Myocyte (in vitro differentiated cells): ENCODE measurements at places on chromosomes 3 and 15. TPM values are rescaled to one million over a fixed set of nuclear protein-coding genes. Genes with fewer than 3 reads are reported as not detected.

GRCh38 chr3:20773320-20773984 lies 587.4 kb upstream of the SGO1 start:
- DNase-seq, result no peak

GAP43 gene
- 0.16 TPM in 2 replicates for total RNA-seq

GRCh38 chr15:35130245-35130644 lies 45.1 kb upstream of the NANOGP8 start:
- no peak for DNase-seq

- no peak for DNase-seq
Observed at GRCh38 chr3:42216302-42216701, 49.7 kb downstream of the CCK start.

DNA sequence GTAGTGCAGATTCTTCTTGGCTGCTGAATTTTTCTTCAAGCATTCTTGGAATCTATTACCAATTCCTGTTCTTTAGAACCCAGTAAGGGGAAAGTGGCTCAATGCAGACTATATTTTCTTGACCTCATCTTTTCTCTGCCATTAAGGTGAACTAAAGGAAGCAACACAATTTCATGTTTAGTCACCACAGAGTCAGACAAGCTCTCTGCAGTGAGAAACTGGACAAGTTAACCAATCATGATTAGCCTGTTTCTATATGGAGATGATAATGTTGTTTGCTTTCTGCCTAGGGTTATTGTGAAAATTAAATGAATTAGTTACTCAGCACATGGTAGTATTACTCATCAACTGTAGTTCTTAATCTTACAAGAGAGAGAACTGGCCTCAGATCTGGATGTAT lies 1075.1 kb downstream of the AGBL1 start:
- no peak for DNase-seq

WDR72 gene
- total RNA-seq, result not detected in 2 replicates

DNA sequence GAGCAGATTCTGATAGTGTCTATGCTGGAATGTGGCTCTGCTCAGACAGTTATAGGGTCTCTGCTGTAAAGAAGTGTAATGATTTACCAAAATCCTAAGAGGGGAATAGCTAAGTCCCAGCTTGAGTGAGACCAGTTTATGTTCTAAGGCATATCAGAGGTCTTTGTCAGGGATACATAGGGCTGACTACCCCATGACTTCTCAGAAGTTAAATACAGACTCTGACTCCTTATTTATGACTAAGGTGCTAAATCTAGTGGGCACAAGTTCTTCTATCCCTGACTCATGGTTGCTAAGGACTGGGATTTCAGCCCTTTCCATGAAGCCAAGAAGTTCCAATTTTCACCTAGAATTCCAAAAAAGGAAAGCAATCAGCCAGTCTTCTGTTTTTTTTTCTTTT lies 192.6 kb upstream of the POU1F1 start:
- DNase-seq, result peak; percentile 20

SMAD6 gene
- 2.5 and 3.5 TPM in 2 replicates for total RNA-seq

- no peak for DNase-seq
Observed at GRCh38 chr15:51226576-51227210, 111.7 kb downstream of the CYP19A1 start.

DNA sequence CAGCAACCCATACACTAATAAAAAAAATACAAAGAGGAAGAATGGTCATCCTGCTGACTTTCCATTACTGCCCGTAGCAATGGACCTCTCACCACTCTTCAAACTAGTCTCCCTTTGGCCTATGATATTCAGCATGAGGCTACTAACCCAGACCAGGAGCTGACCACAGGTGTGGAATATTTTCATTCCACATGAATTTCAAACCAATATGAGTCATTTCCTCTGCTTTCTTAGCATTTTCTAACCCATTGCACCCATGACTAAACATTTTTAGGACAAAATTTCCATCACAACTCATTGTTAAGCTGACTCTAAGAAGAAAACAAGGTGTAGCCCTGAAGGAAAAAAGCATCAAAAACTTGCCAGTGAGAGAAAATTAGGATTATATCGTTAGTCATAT lies 34.0 kb upstream of the ZPLD1 start:
- peak; percentile 34 for DNase-seq
